ENCODE measurements at places on chromosomes 12 and 14.

GRCh38 chr12:15005064-15005463, 32.2 kb downstream of the PDE6H start:
- DNase-seq = no peak

- DNase-seq = no peak
Observed at GRCh38 chr12:71092290-71092689, 65.5 kb downstream of the TSPAN8 start.

DNA sequence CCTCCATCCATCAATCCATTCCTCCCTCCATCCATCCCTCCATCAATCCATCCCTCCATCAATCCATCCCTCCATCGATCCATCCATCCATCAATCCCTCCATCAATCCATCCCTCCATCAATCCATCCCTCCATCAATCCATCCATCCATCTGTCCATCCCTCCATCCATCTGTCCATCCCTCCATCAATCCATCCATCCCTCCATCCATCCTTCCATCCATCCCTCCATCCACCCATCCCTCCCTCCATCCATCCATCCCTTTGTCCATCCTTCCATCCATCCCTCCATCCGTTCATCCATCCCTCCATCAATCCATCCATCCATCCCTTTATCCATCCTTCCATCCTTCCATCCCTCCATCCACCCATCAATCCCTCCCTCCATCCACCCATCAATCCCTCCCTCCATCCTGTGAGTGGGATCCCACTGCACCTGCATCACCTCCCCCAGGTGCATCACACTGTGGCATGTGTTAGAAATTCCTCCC, 338.1 kb upstream of the SFSWAP start:
- DNase-seq = no peak

GRCh38 chr12:108403952-108404351, 64.8 kb upstream of the CMKLR1 start:
- DNase-seq = no peak

DNA sequence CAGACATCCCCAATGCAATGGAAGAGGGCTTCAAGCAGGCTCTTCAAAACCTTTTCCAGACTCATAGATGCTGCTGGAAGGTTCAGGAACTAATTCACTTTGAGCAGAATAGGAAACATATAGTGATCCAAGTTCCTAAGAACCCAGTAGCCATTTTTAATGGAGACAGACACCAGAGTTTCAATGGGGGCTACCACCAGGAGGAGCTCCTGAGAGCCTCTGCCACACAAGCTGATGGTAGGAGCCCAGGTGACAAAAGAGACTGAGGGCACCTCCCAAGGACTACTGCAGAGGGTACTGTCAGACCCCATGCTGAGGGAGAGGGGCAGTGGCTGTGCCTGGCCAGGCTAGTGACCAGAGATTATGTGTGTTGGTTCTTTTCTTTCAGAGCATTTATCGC, 45.9 kb downstream of the IFNG start:
- DNase-seq = no peak

GRCh38 chr12:115095073-115095748, 411.2 kb upstream of the TBX3 start:
- DNase-seq = no peak

- no peak for DNase-seq
Observed at GRCh38 chr14:104602315-104602932, 2.1 kb downstream of the TMEM179 start.

- no peak for DNase-seq
Observed at GRCh38 chr12:79827484-79827883, 107.4 kb downstream of the PPP1R12A start.

Data from neuronal stem cell (in vitro differentiated cells).